Hippocampal formation (tissue), 2 donors: ENCODE measurements at places on chromosomes 5 and 9.

GRCh38 chr9:107530679-107531078, 41.1 kb upstream of the KLF4 start:
- no peak for DNase-seq

DNA sequence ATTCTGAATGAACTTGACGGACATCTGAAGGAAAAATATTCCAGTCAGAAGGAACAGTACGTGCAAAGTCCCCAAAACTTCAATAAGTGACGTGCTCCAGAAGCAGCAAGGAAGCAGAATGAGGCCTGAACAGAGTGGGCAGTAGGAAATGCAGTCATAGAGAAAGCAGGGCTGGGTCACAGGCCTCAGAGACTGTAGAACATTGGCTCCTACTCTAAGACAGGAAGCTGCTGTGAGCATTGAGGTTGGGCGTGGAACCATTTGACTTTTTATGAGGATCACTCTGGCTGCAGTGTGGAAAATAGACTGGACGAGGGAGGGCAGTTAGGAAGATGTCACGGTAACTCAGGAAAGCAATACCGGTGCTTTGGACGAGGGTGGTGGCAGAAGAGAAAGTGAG, 64.0 kb downstream of the DOCK8 start:
- no peak for DNase-seq

DNA sequence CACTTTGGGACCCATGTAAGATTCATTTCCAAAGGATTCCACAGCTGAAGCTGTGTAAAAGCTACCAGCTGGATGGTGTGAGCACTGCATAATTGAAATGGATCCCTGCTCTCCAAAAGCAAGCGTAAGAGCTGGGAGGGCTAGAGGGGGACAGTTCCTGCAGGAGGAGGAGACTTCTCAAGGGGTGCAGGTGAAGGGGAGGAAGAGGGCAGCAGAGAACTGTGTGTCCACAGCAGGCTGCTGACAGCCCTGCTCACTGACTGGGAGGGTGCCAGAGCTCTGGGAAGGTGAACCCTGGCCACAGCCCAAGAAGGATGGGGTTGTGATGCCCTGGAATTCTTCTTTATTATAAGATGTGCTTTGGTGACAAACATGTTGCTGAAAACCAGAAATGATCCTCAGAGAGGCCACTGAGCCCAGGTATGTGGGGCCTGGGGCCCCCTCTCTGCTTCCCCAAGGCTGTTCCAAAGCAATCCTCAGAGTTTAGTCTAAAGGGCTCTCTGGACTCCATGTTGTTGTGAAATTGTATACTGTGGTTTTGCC, 112.8 kb upstream of the SLC25A48 start:
- no peak for DNase-seq

- no peak for DNase-seq
Measured at GRCh38 chr5:160090059-160090458, 29.2 kb downstream of the PWWP2A start.

DNA sequence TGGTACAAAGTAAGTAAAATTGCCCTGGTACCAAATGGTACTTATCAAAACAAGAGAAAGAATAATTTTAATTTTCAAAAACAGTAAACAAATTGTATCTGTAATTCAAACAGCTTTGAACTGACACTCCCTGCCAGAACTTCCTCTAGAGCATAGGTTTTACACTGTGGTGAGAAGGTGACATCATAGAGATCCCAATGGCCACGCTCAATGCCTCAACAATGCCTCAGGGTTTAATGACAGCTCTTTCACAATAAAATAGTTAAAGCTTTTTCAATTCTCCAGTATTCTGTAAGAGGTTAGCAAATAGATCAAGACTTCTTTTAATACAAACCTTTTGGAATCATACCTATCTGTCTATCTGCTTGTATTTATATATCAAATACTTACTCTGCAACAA, 437.1 kb downstream of the PRR16 start:
- no peak for DNase-seq

DNA sequence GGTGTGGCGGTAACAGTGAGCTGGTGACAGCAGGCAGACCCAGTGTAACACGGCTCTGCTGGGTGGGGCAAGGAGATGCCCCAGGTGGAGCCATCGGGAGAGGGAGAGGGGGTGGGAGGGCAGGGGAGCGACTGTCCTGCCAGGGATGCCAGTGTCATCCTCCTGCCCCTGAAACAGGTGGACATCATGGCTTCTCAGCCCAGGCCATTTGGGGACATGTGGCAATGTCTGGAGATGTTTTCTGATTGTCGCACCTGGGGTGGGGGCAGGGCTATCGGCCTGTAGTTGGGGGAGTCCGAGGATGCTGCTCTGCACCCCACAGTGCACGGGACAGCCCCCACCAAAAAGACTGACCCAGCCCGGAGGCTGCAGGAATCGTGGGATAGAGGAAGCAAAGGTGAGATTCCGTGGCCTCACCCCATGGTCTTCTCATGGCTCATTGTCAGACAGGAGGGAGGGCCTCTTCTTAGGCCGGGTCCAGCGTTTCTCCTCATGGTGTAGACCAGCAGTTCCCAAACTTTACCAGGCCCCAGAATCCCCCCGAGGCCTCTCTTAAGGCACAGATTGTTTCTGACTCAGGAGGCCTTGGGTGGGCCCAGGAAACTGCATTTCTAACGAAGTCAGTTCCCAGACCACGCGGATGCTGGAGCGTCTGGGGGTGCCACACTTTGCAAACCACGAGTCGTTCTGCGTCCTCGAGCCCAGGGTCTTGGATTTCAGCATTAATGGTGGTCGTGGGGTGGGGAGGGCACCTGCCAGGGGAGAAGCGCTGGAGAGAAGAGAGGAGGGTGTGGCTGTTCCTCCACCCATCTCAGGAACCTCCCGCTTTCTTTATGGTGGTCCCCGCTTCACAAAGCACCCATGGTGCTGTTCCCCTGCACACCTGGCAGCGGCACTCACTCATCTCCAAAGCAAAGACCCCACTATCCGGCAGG, 11.0 kb downstream of the COL5A1 start:
- no peak for DNase-seq

DNA sequence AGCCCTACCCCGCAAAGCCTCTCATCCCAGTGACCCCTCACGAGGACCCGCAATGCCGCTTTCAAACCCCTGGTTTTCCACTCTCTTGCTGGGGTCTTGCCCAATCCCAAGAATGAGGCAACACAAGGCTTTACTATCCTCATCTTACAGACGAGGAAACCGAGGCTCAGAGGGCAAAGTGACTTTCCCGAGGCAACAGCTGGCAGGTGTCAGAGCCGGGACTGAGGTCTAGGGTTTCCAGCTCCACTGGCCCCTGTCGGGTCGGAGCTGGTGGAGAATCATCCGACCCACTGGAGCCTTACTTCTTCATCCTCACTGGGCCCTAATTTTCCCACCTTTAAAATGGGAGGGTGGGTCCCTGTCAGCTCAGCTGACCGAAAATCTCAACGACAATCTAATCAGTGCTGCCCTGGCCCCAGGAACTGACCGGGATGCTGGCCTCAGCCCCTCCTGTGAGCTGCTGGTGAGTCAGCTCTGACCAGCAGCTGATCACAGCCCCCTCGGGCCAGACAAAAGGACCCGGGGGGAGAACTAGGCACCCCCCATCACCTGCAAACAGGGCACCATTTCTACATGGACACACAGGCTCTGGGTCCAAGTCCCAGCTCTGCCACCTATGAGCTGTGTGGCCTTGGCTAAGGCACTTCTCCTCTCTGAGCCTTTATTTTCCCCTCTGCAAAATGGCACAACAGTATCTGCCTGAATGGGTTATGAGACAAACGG, 72.7 kb upstream of the STXBP1 start:
- DNase-seq, result no peak

DNA sequence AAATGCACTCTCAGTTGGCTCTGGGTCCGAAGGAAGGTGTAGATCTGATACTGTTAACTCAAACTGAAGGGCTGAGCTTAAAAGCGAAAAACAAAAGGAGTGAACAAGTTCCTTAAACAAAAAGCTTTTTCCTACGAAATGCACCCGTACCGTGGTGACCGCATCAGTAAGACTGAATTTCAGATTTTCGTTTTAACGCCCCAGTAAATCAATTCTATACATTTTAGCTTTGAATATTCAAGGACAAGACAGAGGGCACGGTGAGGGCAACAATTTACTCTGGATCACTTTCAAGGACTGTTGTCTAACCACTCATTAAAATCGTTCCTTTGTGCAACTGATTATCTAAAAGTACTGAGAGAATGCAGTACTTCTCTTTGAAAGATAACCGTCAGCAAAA, 1.9 kb downstream of the HOMER1 start:
- no peak for DNase-seq

DNA sequence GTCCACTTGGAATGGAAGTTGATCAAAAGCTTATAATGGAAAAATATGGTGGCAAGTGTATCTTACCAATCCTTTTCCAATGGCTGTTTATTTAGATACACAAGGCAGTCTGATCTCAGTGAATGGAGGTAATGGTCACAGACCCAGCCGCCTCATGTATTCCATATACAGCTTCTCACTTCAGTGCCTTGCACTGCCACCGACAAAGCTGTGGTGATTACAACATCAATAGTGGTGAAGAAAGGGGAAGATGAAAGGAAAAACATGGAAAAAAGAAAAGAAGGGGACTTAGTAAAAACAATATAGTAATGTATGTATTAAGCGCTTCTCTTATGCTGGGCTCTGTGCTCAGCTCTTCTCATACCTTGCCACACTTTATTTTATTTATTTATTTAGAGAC, 297.3 kb upstream of the RASA1 start:
- DNase-seq, result no peak

GRCh38 chr5:36657563-36657995, 51.2 kb downstream of the SLC1A3 start:
- peak; percentile 77 for DNase-seq

DNA sequence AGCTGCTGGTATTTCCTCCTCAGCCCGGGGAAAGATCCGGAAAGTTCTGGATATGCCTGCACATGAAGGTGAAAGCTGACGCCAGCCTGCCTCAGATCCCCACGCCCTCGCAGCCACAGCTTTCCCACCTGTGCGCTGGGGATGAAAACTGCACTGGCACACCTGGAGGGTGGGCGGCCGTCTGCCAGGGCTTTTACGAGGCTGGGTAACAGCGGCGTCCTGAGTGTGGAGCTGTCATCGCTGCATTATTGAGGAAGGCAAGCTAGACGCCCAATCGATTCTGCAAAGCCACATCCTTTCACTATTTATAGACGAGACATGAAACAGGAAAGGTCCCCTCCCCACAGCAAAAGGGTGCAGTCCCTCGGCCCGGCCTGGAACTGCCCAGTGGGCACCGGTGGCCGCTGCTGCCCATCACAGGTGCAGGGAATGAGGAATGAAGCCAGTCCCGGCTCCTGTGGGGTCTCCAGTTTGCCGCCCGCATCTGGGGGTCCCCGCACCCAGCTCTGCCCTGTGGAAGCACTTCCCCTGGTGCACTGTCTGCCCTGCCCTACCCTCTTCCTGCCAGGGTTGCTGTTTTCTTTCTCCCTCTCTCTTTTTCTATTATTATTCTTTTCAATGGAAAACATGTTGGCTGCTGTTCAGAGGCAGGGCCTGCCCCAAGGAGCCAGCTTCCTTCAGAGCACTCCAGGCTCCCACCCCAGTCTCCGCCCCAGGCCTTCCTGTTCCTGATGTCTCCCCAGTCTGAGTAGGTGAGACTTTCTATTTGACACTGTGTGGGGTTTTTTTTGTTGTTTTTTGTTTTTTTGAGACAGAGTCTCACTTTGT, 7.0 kb downstream of the NOTCH1 start:
- no peak for DNase-seq

DNA sequence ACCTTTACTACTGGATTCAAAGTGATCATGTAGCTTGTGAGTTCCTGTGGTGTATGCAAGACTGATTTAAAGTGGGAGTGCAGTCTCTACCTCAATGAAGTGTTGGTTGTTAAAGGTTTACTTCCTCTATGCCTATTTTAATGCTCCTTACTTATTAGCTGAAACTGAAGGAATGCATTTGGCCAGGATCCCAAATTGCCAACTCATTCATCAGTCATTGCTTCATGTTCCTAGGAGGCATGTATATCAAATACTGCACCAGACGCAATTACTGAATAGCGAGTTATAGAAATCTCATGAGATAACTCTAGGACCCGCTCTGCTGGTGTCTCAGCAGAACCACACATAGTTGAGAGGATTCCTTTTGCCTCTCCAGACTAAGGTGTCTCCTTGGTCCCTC, 143.0 kb upstream of the RPS23 start:
- no peak for DNase-seq

DNA sequence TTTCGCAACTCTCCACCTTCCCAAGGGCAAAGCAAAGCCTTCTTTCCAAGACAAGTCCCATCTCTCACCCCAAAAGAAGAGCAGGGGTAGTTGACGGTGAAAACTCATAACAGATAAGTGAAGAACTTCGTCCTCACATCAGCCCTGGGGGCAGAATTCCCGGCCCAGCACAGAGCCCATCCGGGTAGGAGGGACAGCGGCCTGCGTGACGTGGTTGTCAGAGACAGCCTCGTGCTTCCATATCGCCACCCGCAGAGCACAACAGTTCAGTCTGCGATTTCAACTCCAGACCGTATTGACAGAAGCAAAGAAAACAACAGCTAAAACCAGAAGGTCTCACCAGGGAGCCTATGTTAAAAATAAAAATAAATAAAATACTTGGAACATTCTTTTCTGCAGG, 273.2 kb downstream of the SYK start:
- no peak for DNase-seq

DNA sequence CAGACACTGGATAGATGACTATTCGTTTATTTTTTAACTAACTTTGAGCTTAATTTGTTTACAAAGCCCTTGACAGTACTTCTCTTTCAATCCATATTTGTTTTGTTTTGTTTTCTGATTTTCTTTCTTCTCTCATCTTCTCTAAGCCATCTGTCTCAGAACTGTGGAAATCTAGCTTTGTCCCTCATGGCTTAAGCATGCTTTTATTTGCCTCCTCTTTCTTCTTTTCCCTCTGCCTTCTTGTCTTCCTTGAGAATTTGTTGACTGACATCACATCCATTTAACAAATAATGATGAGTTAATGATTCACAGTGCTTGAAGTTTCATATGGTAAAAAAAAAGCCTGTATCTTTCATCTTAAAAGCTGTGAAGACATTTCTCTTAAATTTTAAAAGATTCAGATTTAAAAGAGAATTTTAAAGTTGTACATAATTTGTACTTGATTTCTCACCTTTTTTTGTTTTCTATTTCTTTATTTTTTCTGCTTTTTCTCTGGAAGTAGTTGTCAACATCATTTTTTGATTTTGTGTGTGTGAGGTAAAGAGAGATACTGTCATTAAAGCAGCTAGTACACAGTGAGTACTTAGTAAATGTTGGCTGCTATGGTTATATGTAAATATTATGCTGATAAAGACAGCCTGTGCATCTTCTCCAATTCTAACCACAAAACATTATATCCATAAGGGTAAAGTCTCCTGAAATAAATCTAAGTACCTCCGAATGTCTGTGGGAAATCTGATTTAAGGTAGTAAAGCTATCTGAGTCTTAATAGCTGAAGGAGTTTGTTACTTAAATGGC, 13.9 kb upstream of the SGCD start:
- no peak for DNase-seq

GRCh38 chr9:7387840-7388239, 411.7 kb downstream of the DMAC1 start:
- DNase-seq, result no peak
